Activated CD4-positive, CD25-positive, alpha-beta regulatory T cell treated with anti-CD3 and anti-CD28 coated beads, Interleukin-2, amount 50 U/mL, for 72 hours (primary cell): ENCODE measurements at places on chromosomes 1 and 21.
A peak's percentile ranks its signal among the peaks of the same experiment; 100 is the strongest.

DNA sequence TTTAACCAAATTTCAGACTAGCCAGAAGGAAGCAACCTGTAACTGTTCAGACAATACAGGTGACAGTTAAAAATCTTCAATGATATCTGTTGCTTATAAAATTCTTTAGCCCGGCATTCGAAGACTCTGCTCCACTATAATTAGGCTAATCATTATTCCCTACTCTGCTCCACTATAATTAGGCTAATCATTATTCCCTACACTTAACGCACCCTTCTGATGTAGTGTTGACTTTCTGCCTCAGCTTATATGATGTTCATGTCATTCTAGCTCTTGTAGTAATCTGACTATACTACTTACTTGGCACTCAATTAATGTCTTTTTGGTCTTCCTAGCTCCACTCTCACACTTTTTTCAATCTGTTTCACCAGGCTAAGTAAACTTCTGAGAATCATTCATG lies 13.3 kb downstream of the TESK2 start:
- no peak for DNase-seq

DNA sequence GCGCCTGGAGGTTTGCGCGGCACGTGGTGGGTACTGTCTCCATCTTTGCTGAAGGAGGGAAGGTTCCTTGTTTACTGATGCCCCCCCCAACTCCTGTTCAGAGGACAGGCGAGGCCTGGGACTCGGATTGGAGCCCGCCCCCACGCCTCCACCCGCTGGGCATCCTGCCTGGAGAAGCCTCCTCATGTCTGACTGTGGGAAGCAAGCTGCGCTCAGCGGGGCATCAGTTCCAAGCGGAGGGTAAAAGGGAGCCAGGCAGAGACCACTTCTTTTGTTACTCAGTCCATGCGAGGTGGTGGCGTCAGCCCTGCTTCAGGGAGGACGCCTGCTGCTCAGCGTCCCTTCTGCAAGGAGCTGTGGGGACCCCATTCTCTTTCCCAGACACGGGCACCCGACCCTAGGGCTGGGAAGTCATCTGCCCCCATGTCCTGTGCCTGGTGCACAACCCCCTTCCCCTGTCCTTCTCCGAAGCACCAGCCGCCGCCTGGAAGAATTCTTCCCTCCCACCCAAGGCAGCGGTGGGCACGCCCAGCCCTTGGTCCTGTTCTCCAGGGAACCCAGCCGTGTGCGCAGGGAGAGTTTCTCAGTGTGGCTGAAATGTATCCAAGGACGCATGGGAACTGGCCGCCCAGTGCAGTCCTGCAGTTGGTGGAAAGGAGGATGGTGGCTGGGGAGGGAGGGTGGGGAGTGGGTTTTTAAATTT lies 414.0 kb downstream of the CAMTA1 start:
- DNase-seq: no peak

DNA sequence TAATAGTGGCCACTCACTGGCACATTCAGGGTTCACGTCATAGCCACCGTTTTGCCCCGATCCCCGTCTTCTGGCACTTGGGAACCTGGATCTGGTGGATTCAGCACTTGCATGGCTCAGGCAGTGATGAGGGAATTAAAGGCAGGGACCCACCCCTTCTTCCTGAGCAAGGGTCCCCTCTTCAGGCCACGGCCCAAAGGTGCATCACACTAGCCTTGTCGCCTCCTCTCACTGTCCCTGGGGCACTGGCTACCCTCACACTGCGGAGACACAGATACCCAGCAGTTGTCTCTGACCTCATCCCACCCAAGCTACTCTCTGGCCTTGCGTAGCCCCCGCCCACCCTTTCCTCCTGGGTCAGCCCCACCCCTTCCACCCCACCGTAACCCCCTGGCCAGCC lies 19.9 kb upstream of the LDLRAP1 start:
- peak; percentile 26 for DNase-seq

- DNase-seq: no peak
These were observed 63.8 kb downstream of the FGGY start for GRCh38 chr1:59360729-59361128.

DNA sequence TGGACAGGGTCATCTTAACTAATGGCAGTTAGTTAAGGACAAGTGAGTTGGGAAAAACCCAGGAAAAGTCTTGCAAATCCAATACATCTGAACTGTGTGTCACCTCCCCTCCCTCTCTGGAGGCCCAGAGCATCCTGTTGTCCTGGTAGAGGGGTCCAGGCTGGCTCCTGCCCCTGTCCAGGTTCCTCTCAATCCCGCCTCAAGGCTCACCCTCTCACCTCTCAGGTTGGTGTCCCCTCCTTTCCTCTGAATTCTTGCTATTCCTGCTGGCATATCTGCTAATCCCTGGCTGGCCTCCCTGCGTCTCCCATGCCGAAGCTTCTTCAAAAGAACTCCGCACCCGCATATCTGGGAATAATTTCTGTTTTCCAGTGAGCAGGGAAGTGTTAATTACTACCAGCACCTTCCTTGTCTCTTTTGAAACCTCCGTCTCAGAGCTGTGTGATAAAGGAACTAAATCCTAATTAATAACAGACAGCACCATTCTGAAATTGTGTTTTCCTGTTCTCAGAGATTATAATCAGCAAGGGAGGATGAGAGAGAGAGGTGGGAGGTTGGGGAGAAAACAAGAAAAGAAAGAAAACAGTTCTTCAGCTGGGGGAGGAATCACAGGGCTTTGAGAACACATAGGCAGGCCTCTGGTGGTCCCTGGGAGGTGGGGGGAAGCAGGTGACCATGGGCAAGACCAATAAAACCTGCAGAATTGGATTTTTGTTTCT lies 568.0 kb downstream of the PTPRU start:
- no peak for DNase-seq

DNA sequence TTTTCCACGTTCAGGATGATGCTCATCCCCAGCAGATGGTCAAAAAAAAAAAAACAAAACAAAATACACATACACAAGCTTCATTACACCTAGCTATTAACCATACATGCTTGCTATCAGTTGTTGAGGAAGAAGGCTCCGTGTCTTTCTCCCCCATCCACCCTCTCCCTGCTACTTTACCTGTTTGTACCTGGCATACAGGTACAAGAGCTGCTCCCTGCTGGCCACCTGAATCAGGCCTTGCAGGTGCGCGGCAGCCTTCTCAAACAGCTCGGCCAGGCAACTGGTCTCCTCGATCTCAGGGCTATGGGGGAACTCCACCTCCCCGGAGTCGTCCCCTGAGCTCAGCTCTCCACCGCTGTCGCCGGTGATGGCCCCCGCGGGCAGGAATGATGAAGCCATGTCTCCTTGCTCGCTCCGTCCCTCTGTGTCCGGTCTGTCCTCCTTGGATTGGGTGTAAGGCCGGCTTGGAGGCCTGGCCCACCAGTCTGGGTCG lies 464 bp downstream of the ACBD6 start:
- DNase-seq: no peak

GRCh38 chr1:233998891-233999290 lies 94.4 kb downstream of the SLC35F3 start:
- no peak for DNase-seq

DNA sequence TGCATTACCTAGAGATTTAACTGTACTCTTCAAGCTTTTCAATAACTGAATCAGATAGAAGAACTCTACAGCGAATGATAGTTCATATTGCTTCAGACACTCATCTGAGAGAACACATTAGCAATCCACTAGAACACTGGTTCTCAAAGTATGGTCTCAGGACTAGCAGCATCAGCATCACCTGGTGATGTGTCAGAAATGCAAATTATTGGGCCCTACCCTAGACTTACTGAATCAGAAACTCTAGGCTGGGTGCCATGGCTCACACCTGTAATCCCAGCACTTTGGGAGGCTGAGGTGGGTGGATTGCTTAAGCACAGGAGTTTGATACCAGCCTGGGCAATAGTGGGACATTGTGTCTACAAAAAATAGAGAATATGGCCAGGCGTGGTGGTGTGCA lies 24.9 kb upstream of the GLIS1 start:
- no peak for DNase-seq

DNA sequence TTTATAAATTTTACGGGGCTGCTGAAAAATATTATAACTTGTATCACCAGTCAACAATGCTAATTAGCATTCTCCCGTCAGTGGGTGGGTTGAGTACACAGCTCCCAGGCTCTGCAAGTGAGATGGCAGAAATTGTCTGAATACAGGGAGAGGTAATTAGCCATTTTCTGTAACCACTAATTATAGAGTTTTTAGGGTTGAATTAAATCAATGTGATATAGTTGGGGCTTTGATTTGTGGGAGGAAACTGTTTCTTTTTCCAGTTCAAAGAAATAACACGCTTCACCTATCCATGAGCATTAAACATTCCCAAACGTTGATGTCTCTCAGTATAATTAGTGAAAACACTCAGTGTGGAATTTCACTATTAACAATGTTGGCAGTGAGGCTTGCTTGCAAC lies 1.5 kb downstream of the VANGL1 start:
- no peak for DNase-seq

GRCh38 chr1:117798550-117798949 lies 130.9 kb downstream of the GDAP2 start:
- no peak for DNase-seq

- no peak for DNase-seq
These were observed 78.6 kb downstream of the LAMC1 start for GRCh38 chr1:183101841-183102276.

- DNase-seq: no peak
These were observed 134.9 kb upstream of the GRIK3 start for GRCh38 chr1:37169241-37169640.
